CD4-positive, alpha-beta T cell treated with Interleukin-21 for 1 hour (primary cell): ENCODE measurements at places on chromosomes 4 and X.

GRCh38 chr4:58261526-58261925, 1151.3 kb upstream of the IGFBP7 start:
- no peak for DNase-seq

- DNase-seq = no peak
Observed at GRCh38 chr4:83339573-83339972, 4.9 kb upstream of the HPSE start.

- DNase-seq = no peak
Observed at GRCh38 chrX:17597836-17598439, 139.4 kb upstream of the SCML1 start.

- no peak for DNase-seq
Observed at GRCh38 chrX:101450961-101451360, 34.3 kb upstream of the ARMCX4 start.

GRCh38 chr4:36333303-36333877, 52.0 kb downstream of the DTHD1 start:
- DNase-seq = no peak

DNA sequence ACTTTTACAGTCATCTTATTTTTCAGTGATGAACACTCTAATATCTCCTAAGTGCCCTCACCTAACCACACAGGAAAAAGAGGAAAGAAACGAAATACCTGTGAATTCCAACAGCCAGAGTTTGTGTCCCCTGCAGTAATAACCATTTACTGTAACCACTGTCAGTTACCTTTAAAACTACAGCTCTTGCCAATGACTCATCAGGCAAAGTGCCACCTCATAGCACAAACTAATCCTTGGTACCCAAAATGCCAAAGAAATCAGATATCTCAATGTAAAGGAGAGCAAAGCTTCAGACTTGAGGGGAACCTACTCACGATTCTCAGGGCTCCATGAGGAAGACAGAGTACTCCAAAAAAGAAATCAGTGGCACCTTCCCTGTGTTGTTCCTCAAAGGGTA, 146.5 kb downstream of the NDST3 start:
- DNase-seq = no peak

GRCh38 chr4:173403051-173403450, 4.1 kb upstream of the SCRG1 start:
- no peak for DNase-seq

DNA sequence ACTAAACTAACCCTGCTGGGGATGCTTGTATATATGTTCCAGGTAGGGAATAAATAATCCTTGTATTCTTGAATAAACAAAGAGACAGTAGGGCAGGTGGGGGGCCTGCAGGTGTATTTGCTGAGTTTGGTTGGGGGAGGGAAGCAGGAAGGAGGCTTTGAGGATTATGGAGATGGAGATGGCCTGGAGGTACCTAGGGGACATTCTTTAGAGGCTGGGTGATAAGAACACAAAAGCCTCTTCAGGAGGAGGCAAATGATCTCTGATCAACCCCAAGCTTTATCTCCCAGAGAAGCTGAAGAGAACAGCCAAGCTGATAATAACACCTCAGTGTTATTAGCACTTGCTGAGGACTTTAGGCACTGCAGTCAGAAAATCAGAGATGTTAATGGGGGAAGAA, 187.7 kb downstream of the MGST2 start:
- no peak for DNase-seq

- no peak for DNase-seq
Observed at GRCh38 chr4:176575141-176575730, 217.5 kb downstream of the VEGFC start.

- DNase-seq = no peak
Observed at GRCh38 chr4:23861897-23862296, 27.9 kb downstream of the PPARGC1A start.

DNA sequence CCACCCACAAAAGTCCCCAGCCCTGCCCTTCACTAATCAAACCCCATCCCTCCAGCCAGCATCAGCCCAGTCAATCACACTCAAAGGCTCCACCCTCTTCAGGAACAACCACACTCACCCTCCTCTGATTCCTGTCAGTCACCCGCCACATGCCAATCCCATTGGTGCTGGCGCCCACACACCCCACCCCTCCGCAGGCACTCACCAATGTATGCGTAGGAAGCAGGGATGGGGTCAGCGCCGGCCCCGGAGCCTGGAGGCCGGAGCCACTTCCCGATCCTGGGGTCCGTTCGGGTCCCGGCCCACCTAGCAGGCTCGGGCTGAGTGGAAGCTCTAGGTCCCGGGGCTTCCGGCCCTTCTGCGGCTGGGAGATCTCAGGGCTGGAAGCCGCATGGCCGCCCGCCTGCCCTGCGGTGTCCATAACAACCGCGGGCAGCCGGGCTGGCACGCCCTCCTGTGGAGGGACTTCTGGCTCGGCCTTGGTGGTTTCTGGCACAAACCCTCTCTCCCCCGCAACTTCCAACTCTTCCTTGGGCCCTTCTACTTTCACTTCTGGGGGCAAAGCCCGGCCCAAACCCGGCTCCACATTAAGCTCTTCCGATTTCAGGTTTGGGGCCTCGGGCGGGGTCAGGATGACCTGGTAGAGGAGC, 7.9 kb upstream of the CFP start:
- peak; percentile 43 for DNase-seq

GRCh38 chr4:174581901-174582300, 59.6 kb upstream of the HPGD start:
- no peak for DNase-seq

GRCh38 chrX:10507876-10508275, 112.5 kb downstream of the MID1 start:
- DNase-seq = no peak

DNA sequence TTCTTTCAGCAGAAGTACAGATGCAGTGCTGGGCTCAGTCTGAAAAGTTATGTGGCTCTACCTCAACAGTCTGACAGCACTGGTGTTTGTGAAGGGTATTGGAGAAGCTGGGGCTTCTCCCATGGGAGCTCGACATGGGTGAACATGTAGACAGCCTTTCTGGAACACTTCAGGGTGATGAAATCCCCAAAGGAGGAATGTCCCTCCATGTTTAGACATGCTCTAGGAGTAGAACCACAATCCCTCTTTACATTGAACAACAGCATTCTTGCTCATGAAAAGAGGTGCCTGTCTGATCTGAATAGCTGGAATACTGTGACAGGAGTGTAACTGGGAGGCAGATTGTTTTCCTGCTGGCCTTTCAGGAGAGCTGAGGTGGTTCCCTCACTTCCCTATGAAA, 53.8 kb upstream of the NAP1L2 start:
- DNase-seq = no peak

GRCh38 chrX:129025376-129025775, 497.9 kb downstream of the SMARCA1 start:
- no peak for DNase-seq

DNA sequence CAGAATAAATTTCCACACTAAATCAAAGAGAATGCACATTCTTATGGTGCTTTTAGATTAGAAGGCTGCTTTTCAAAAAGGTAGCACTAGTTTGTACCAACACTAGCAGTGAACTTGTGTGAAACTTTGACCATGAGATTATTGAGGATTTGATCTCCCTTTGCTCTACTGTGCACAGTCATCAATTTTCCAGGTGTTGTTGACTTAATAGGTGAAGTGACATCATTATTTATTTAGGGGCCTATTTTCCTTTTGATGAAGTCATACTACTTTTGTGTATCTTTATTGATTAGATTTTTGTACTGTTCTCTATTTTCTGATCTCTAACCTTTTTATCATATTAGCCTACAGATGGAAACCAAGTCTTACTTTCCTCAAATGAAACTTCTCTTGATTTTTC, 507.9 kb upstream of the LCORL start:
- DNase-seq = no peak

- no peak for DNase-seq
Observed at GRCh38 chrX:113412106-113412505, 571.5 kb upstream of the AMOT start.

GRCh38 chr4:38332699-38333098, 331.3 kb upstream of the KLF3 start:
- no peak for DNase-seq

DNA sequence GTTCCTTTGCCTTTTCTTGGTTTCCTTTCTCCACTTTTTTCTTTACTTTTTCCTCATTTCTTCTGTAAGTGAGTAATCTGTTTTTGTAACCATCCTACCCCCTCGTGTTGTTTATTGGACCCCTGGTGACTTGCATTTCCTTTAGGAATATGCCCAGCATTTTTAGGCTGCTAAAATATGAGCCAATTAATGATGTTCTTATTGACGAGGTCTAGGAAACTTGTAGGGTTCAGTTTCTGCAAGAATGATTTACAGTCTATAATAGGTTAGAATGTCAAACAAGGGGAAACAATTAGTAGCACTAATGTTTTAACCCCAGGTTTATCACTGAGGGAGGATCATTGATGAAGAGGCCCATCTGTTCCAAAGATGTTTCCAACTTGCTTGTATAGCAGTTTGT, 79.0 kb downstream of the CPE start:
- no peak for DNase-seq

- DNase-seq = peak; percentile 19
Observed at GRCh38 chr4:89836897-89837384, at the start of gene SNCA. Gene SNCA, minus strand, starts transcription at chr4:89837161. Its CDS starts 1,494 bp downstream, at chr4:89835667.

DNA sequence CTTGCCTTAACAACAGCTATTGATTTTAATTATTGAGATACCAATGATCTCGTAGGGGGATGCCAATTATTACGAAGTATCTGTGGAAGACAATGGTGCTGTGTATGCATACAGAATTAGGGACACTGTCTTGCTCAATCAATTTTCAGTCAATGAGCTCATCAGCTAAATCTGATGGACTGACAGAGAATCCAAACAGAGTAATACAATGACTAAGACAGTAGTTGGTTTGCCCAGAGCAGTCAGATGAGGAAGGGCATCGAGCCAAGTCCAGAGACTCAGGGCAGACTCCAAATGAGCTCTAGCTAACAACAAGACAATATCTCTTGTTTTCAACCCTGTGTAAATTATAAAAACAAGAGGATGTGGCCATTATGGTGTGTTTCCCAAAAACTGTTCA, 14.7 kb upstream of the GSX2 start:
- no peak for DNase-seq

- no peak for DNase-seq
Observed at GRCh38 chrX:132775263-132775823, 183.1 kb downstream of the HS6ST2 start.

- no peak for DNase-seq
Observed at GRCh38 chr4:53618321-53618720, 27.0 kb upstream of the LNX1 start.

DNA sequence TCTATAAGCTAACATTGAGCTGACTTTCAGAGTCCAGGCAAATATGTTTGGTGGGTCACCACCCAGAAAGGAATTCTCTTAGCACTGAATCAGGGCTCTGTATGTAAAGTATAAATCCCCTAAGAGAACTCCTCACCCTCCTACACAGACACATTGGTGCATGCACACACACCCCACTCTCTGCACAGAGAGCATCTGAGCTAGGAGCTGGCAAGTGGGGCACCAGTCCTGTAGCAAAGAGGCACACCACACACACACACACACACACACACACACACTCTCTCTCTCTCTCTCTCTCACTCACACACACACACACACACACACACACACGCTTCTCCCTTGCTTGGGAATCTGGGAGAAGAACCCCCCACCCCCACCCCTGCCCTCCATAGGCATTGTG, 3.2 kb downstream of the SLITRK2 start:
- no peak for DNase-seq

DNA sequence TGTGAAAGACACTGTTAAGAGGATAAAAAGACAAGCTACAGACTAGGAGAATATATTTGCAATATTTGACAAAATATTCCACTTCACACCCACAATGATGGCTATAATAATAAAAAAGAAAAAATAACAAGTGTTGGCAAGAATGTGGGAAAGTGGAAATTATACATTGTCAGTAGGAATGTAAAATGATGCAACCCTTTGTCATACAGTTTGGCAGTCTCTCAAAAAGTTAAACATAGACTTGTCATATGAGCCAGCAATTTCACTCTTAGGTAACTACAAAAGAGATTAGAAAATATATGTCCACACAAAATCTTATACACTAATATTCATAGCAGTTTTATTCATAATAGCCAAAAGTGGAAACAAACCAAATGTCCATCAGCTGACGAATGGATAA, 5.2 kb upstream of the RADX start:
- no peak for DNase-seq

- no peak for DNase-seq
Observed at GRCh38 chr4:152503653-152504290, 32.1 kb downstream of the FBXW7 start.

GRCh38 chrX:140149761-140150160, 184.4 kb upstream of the CXorf66 start:
- DNase-seq = no peak

DNA sequence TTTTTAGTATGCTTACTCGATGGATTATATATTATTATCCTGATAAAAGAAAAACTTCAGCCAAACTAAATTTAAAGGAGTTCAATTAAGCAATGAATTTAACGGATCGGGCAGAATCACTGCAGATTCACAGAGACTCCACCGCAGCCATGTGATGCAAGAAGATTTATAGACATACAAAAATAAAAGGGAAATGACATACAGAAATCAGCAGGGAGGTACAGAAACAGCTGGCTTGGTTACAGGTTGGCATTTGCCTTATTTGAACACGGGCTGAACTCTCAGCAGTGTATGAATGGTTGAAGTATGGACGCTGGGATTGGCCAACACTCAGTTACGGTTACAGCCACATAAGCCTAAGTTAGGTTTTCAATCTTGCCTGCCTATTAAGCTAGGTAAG, 35.4 kb upstream of the DHRSX start:
- no peak for DNase-seq

DNA sequence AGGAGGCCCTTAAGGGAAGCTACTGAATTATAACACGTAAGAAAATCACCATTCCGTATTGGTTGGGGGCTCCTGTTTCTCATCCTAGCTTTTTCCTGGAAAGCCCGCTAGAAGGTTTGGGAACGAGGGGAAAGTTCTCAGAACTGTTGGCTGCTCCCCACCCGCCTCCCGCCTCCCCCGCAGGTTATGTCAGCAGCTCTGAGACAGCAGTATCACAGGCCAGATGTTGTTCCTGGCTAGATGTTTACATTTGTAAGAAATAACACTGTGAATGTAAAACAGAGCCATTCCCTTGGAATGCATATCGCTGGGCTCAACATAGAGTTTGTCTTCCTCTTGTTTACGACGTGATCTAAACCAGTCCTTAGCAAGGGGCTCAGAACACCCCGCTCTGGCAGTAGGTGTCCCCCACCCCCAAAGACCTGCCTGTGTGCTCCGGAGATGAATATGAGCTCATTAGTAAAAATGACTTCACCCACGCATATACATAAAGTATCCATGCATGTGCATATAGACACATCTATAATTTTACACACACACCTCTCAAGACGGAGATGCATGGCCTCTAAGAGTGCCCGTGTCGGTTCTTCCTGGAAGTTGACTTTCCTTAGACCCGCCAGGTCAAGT, 6.9 kb upstream of the MSANTD1 start:
- no peak for DNase-seq

DNA sequence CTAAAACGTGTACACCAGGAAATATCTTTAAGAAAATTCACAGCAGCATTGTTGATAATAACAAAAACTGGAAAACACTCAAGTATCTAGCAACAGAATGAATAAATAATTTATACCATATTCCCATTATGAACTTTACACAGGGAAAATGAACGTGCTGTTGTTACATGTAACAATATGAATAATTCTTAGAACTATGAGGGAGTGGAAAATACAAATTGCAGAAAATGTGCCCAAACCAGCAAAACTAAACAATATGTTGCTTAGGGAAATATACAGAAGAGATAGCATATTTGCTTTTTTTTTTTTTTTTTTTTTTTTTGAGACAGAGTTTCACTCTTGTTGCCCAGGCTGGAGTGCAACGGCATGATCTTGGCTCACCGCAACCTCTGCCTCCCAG, 14.8 kb upstream of the FAT1 start:
- no peak for DNase-seq

GRCh38 chrX:131405497-131405896, 116.4 kb upstream of the IGSF1 start:
- no peak for DNase-seq
